ENCODE measurements at places on chromosomes 7 and 10. TPM values are rescaled to one million over a fixed set of nuclear protein-coding genes. Genes with fewer than 3 reads are reported as not detected.
A peak's percentile ranks its signal among the peaks of the same experiment; 100 is the strongest.

GRCh38 chr10:26022831-26023230 is 88.8 kb downstream of the MYO3A start:
- H3K36me3 ChIP-seq: no peaks in the 10 kb centered on the region
- H3K4me1 ChIP-seq: no peaks in the 10 kb centered on the region
- no peak overlapping the region for H3K27ac ChIP-seq
- no peak for DNase-seq
- H3K27me3 ChIP-seq: no peaks in the 10 kb centered on the region
- no peak overlapping the region for H3K4me3 ChIP-seq

DNA sequence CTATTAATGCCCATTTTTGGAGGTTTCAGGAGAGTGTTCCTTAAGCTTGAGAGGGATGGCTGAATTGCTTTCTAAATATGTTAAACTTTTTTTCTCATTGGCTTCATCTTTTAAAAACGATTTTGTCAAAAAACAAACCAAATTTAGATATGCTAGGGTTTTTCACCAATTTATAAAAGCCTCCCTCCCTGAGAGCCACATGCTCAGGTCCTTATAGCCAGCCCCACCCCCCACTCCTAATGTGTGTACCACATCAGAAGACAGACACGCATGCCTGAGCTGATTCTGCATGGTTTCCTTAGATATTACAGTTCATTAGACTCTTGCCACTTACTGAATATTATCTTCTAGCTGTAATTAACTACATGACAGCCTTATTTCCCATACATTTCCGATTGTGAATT is 2.0 kb downstream of the CUL1 start:
- H3K4me1 ChIP-seq: peaks cover 42% of the 10 kb centered on the region
- H3K27ac ChIP-seq: no peak overlapping the region
- no peaks in the 10 kb centered on the region for H3K36me3 ChIP-seq
- peak overlapping the region; percentile 94 for H3K4me3 ChIP-seq
- DNase-seq: peak; percentile 39

- H3K36me3 ChIP-seq: peaks cover 30% of the 10 kb centered on the region
- H3K4me1 ChIP-seq: peaks cover 27% of the 10 kb centered on the region
- peak overlapping the region; percentile 98 for H3K4me3 ChIP-seq
- no peaks in the 10 kb centered on the region for H3K27me3 ChIP-seq
- DNase-seq: peak; percentile 8
These were observed 34.3 kb upstream of the PHF14 start for GRCh38 chr7:10939237-10939910.

GRCh38 chr7:83267141-83267631 is 104.5 kb upstream of the PCLO start:
- H3K36me3 ChIP-seq: no peaks in the 10 kb centered on the region
- H3K4me1 ChIP-seq: no peaks in the 10 kb centered on the region
- H3K27me3 ChIP-seq: no peaks in the 10 kb centered on the region
- no peak for DNase-seq

The DMTF1 gene
- total RNA-seq: 167 TPM

DNA sequence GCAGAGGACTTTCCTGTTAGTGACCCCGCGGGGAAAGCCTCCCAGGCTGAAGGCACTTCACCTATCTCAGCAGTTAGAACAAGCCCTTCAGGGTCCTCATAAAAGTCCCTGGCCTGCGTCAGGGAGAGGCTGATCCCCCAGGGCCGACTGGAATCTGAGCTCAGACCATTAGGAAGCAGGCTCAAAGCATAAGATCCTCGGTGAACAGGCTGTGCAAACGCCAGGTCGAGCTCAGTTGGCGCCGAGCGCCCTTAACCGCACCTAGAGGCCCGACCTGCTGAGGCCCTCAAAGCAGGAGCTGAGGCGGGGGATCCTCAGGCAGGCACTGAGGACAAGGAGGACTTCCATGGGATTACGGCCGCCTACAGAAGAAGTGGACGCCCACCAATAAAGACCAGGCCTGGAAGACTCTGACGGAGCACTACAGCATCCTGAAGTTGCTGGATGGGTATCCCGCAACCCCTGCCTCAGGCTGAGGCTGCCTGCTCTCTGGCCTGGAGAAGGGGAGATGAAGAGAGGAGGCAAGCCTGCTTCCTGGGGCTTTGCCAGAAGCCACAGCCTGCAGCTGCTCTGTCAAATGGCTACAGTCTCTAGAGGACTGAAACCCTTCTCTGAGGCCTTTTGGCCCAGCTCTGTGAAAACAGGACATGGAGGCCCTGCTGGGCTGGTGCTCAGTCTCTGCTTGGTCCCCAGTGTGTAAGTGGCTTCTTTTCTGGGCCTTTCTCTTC is 29.9 kb downstream of the LIPJ start:
- no peaks in the 10 kb centered on the region for H3K27me3 ChIP-seq
- H3K4me1 ChIP-seq: no peaks in the 10 kb centered on the region
- H3K4me3 ChIP-seq: no peak overlapping the region
- H3K36me3 ChIP-seq: no peaks in the 10 kb centered on the region
- H3K27ac ChIP-seq: no peak overlapping the region

The SRRM3 gene
- not detected for total RNA-seq

DNA sequence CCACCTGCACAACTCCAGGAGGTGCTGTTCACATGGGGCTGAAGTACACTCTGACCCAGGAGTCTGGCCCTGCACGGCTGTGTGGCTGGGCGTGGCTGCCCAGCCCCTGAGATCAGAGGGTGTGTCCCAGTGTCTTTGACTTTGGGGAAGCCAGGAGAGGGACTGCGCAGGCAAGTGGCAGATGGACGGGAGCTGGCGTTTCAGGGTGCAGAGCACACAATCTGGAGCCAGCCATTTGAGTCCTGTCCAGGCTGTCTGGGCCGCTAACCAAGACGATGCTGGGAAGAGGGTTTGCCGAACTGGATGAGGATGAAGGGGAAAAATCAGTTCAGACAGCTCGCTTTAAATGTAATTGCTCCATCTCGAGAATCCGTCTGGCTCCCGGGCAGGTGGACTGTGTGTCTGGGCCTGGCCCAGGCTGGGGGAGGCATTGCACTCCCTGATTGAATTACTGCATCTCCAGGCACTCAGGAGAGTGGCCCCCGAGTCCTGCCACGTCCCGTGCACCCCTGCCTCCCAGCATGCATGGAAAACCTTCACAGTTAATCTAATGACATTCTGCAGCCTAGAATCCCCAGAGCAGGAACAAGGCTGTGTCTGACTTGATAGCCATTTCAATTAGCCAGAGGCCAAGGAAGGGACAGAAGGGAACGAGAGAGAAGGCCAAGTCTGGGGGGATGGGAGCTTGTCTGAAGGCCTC is 120.8 kb upstream of the NANOS1 start:
- DNase-seq: no peak
- H3K36me3 ChIP-seq: no peaks in the 10 kb centered on the region
- H3K27me3 ChIP-seq: peaks cover 2% of the 10 kb centered on the region
- no peak overlapping the region for H3K4me3 ChIP-seq

DNA sequence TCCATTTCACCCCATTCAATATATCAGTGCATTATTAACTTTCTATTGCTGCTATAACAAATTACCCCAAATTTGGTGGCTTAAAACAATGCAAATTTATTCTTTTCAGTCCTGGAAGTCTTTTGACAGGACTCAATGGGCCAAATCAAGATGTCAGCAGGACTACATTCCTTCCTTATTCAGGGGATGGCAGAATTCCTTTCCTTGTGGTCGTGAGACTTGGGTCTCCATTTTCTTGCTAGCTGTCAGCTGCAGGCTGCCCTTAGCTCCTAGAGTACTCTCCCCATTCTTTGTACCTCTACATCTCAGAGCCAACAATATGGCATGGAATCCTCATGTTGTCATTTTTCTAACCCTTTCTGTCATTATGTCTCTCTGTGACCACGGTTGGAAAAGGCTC is 310.6 kb downstream of the HDAC9 start:
- no peaks in the 10 kb centered on the region for H3K27me3 ChIP-seq
- no peak for DNase-seq
- H3K36me3 ChIP-seq: no peaks in the 10 kb centered on the region
- no peaks in the 10 kb centered on the region for H3K4me1 ChIP-seq
- H3K27ac ChIP-seq: no peak overlapping the region

GRCh38 chr10:111410740-111411139 is 333.9 kb downstream of the ADRA2A start:
- H3K4me1 ChIP-seq: no peaks in the 10 kb centered on the region
- no peaks in the 10 kb centered on the region for H3K27me3 ChIP-seq
- DNase-seq: no peak
- no peak overlapping the region for H3K27ac ChIP-seq

The PRPS1L1 gene
- not detected for total RNA-seq

The GDF2 gene
- not detected for total RNA-seq

The KEL gene
- 1.1 TPM for total RNA-seq

- H3K4me1 ChIP-seq: no peaks in the 10 kb centered on the region
- H3K36me3 ChIP-seq: no peaks in the 10 kb centered on the region
- no peak overlapping the region for H3K4me3 ChIP-seq
- no peak overlapping the region for H3K27ac ChIP-seq
- no peaks in the 10 kb centered on the region for H3K27me3 ChIP-seq
- no peak for DNase-seq
These were observed 80.6 kb downstream of the PTPRZ1 start for GRCh38 chr7:121953601-121954000.

- no peaks in the 10 kb centered on the region for H3K36me3 ChIP-seq
- no peak overlapping the region for H3K4me3 ChIP-seq
- H3K4me1 ChIP-seq: no peaks in the 10 kb centered on the region
- H3K27me3 ChIP-seq: peaks cover 4% of the 10 kb centered on the region
These were observed 47.2 kb downstream of the SORBS1 start for GRCh38 chr10:95513941-95514392.

GRCh38 chr7:36019538-36019937 is 133.5 kb upstream of the EEPD1 start:
- no peaks in the 10 kb centered on the region for H3K36me3 ChIP-seq
- no peak overlapping the region for H3K4me3 ChIP-seq
- DNase-seq: no peak
- no peaks in the 10 kb centered on the region for H3K4me1 ChIP-seq
- H3K27ac ChIP-seq: no peak overlapping the region
- H3K27me3 ChIP-seq: peaks cover 2% of the 10 kb centered on the region

GRCh38 chr10:86553213-86553612 is 31.6 kb upstream of the WAPL start:
- H3K4me3 ChIP-seq: no peak overlapping the region
- no peak overlapping the region for H3K27ac ChIP-seq
- H3K36me3 ChIP-seq: no peaks in the 10 kb centered on the region

DNA sequence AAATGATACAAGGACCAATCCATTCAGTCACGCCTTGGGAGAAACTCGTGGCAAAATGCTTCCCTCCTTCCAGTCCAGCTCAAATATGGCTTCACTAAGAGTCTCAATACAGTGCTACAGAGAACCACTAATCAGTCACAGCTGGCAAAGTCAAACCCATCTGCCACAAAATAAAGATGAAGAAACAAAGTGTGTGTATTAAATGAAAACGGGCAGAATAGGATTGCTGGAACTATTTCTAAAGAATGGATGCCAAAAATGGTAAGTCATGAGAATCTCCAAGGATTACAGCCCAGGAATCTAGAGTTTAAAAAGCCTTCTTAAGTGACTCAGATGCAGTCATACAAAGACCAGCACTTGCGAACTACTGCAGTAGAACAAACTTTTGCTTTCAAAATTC is 61.9 kb downstream of the CACUL1 start:
- H3K4me1 ChIP-seq: peaks cover 2% of the 10 kb centered on the region
- peaks cover 17% of the 10 kb centered on the region for H3K36me3 ChIP-seq
- no peak overlapping the region for H3K4me3 ChIP-seq
- no peaks in the 10 kb centered on the region for H3K27me3 ChIP-seq
- no peak for DNase-seq
- H3K27ac ChIP-seq: no peak overlapping the region

GRCh38 chr10:132965411-132966057 is 23.2 kb upstream of the CFAP46 start:
- H3K4me3 ChIP-seq: no peak overlapping the region
- H3K27ac ChIP-seq: no peak overlapping the region
- H3K4me1 ChIP-seq: peaks cover 3% of the 10 kb centered on the region

DNA sequence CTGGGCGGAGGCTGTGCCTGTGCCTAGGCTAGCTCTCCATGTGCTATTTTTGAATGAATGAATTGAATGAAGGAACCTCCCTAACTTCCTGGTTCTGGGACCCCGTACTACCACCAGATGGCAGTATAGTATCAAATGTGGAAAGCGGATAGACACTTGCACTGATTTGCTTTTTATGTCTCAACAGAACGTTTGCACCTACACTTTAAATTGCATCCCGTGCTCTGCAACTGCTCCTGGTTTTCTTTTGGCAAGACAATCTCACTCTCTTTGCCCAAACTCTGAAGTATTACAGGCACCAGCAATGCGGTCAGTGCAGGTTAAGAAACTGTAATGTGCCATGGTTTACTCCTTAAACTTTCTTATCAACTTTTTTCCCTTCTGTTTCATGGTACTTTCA is 6.5 kb downstream of the FZD8 start:
- DNase-seq: no peak
- peaks cover 5% of the 10 kb centered on the region for H3K4me1 ChIP-seq

DNA sequence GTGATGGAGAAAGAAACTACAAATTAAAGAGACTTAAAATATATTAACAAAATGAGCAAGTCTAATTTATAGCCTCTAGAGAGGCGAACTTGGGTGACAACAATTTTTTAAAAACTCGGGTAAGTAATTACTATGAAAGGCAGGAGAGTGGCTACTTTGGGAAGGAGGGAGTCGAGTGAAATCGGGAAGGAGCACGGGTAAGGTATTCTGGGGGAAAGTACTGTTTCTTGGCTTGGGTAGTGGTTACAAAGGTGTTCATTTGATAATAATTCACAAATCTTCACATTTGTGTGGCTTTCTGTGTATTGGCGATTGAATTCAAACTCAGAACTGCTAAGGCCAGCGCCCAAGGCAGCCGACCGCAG is 32.9 kb upstream of the GRID1 start:
- peak overlapping the region; percentile 61 for H3K27ac ChIP-seq
- no peak for DNase-seq
- peaks cover 24% of the 10 kb centered on the region for H3K4me1 ChIP-seq
- H3K36me3 ChIP-seq: no peaks in the 10 kb centered on the region
- H3K27me3 ChIP-seq: no peaks in the 10 kb centered on the region
- H3K4me3 ChIP-seq: no peak overlapping the region

DNA sequence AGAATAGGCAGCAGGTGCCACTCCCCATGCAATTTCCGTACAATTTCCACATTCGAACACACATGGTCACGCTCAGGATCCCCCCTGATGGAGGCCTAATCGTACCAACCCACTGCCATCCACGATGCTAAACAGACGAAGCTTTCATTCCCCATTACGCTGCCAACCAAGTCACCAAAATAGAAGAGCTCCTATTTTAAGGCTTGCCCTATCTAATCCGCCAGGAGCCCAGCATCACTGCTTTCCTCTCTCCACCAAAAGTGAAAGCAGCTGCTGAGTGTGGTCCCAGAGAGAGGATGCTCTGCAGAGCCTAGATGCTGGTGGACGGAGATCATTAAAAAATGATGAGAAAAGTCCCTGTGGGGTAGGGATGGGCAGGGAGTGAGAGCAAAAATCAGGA is 43.3 kb downstream of the HSPA12A start:
- no peaks in the 10 kb centered on the region for H3K36me3 ChIP-seq
- no peak overlapping the region for H3K27ac ChIP-seq
- DNase-seq: no peak
- no peaks in the 10 kb centered on the region for H3K27me3 ChIP-seq
- H3K4me1 ChIP-seq: no peaks in the 10 kb centered on the region
- no peak overlapping the region for H3K4me3 ChIP-seq

The CBX3 gene
- 115 TPM for total RNA-seq

The CALCR gene
- total RNA-seq: not detected

Data from CD4-positive, CD25-positive, alpha-beta regulatory T cell (primary cell).